ENCODE measurements at places on chromosomes 4 and X.

DNA sequence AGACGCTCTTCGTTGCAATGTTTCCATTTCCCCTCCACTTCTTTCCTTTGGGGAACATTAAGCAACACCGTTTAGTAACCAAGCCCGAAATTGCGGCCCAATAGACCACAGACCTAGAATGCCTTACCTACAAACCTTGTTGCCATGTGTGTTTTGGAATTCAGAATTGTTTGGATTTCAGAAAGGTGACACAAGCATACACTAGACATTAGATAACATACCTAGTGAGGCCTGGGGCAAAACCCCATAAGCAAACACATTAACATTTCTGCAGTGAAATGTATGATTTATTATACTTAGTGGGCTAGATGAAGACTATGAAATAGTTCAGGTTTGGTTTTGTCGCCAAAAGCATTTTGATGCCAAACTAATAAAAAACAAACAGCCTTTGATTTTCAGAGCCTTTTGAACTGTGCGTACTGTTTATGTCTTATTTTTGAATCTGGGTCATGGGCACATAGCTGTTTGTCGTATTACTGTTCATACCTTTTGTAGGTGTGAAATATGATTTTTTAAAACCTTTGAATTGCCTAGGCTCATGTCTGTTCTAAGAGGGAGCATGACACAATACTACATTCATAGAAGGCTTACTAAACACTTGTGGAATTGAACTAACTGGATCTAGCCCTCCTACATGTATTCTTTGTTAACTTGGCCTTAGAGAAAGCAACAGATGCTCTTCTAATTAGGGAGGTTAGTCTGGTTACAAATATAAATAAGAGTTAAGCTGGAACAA, 88.6 kb upstream of the TMEM164 start:
- DNase-seq: no peak

- DNase-seq: no peak
Observed at GRCh38 chr4:17721496-17722355, 59.7 kb downstream of the FAM184B start.

GRCh38 chr4:617644-618641, 7.4 kb upstream of the PDE6B start:
- DNase-seq: no peak

DNA sequence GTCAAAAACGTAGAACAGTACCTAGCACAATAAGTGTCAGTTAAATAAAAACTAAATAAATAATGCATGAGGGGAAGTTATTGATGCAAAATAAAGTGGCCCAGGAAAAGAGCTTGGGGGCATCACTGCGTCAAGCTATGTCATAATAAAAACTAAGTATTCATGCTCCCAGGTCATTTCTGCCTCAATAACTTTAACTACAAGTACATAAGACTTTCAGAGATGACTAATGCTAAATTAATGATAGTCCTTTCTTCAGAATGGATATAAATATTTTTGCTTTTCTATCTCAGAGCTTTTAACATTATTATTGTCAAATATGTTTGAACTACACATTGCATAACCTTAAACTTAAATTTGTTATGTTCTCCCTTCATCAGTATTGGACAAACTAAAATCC, 92.2 kb upstream of the MAGEB10 start:
- DNase-seq: no peak

GRCh38 chr4:154001193-154001592, 212.3 kb upstream of the SFRP2 start:
- no peak for DNase-seq

DNA sequence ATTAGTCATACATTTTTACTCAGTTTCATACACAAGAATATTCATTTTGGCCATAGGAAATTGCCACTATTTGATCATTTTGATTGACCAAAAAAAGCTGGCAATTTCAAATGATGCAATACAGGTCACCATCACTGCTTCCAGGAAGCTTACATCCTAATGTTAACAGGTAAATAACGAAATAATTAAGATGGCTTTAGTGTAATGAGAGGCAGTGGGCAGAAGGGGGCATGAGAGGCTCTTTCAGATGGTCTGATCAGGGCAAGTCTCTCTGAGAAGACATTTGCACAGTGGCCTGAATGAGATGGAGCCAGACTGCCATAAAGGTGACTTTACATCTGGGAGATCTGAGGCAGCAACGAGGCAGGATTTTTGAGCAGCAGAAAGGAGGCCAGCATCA, 170.7 kb downstream of the SLIT2 start:
- DNase-seq: peak; percentile 58

DNA sequence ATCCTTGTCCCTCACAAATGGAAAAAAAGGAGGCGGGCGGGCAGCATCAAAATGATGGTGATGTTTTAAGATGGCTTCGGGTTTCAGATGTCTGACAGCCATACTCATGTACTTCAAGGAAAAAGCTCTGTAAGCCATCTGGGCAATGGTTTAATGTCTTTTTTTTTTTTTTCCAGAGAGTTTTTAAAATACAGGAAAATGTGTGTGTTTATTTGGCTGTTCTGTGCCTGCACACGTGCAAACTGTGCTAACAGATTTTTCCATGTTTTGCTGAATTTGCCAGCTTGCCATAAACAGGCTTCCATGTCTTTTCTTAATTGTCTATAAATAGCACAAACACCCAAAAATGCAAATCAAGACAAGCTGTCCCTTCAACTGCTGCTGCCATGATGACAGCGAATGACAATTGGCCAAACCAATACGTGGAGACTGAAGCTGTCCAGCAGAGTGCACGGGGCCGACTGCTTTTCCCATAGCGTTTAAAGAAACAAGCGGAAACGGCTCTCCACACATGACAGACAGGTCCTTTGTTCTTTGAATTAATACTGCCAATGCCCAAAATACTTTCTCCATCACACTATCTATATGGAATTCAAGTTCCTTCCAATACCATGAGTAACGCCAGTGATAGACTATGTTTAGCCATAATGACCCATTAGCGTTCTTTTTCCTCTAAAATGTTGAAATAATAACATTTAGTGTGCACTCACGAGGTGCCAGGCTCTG, 35.7 kb downstream of the AFAP1 start:
- DNase-seq: no peak

GRCh38 chr4:116480546-116480945, 604.8 kb downstream of the TRAM1L1 start:
- DNase-seq: no peak

- no peak for DNase-seq
Observed at GRCh38 chr4:76091052-76091451, 16.5 kb downstream of the ART3 start.

GRCh38 chr4:159498446-159499115, 395.7 kb downstream of the RAPGEF2 start:
- no peak for DNase-seq

DNA sequence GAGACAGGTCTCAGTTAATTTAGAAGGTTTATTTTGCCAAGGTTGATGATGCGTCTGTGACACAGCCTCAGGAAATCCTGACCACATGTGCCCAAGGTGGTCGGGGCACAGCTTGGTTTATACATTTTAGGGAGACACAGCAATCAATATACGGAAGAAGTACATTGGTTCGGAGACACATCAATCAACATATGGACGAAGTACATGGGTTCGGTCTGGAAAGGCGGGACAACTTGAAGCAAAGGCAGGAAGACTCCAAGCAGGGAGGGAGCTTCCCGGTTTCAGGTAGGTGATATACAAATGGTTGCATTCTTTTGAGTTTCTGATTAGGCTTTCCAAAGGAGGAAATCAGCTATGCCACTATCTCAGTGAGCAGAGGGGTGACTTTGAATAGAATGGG, 225.2 kb upstream of the ZFP42 start:
- DNase-seq: no peak

GRCh38 chr4:153332936-153333335, 11.6 kb upstream of the MND1 start:
- no peak for DNase-seq

GRCh38 chrX:123206176-123206575, 22.1 kb downstream of the GRIA3 start:
- no peak for DNase-seq

DNA sequence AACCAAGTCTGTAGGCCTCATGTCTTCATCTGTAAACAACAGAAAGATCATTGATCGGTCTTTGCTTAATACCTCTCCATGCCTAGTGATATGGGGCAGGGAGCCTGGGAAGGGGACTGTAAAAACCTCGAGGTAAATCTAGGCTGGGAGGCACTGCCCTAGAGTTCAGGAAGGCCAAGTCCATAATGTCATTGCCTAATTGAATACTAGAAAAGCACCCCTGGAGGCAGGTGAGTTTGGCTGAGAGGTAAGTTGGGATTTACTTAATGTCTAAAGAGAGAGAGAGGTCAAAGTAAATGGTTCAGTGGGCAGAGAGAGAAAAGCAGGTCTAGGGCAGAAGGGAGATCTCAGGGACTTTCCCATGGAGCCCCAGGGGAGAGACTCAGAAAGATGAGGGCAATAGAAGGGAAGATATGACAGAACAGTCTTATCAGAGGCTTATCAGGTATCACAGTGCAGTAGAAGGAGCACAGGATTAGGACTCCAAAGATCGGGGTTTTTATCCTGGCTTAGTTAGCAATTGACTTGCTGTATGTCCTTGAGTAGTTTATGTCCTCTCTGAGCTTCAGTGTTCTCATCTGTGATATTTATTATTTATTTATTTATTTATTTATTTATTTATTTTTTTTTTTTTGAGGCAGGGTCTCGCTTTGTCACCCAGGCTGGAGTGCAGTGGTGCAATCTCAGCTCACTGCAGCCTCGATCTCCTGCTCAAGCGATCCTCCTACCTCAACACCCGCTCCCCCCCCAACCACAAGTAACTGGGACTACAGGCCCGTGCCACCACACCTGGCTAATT, 85.2 kb downstream of the SLC16A2 start:
- no peak for DNase-seq

GRCh38 chrX:68185161-68185560, 248.1 kb downstream of the OPHN1 start:
- DNase-seq: no peak

DNA sequence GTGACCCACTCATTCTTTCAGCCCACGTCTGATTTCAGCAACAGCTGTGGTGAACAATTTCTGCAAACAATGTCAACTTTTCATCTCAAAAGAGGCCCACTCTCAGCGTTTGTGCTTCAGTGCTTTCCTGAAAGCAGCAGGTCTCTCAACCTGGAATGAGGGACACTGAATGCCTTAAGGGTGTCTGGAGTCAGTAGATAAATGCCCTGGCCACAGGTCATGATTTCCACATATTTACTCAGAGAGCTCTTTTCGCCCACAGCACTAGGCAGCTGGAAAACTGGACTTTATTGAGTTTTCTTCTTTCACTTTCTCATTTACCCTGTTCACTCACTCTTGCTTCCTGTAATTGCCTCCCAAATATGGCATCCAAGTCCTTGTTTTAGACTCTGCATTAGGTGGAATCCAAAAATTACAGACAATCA, 52.8 kb downstream of the NPFFR2 start:
- no peak for DNase-seq

DNA sequence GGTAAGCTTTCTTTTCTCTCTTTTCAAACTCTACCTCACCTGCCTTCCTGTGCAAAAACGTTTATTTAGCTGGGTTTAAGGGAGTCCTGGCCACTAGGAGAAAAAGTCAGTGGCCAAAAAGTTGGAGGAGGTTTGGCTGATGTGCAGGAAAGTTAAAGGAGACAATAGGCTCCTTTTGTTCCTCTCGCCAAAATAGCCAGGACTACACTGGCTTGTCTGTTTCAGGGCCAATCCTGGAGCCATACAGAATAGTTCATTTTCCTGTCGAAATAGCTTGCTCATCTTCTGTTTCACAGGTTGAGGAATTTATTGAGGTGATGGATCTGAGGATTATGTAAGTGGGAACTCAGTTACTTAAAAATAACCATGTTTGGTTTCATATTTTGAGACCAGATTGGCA, 423 bp downstream of the HEPH start:
- DNase-seq: no peak

DNA sequence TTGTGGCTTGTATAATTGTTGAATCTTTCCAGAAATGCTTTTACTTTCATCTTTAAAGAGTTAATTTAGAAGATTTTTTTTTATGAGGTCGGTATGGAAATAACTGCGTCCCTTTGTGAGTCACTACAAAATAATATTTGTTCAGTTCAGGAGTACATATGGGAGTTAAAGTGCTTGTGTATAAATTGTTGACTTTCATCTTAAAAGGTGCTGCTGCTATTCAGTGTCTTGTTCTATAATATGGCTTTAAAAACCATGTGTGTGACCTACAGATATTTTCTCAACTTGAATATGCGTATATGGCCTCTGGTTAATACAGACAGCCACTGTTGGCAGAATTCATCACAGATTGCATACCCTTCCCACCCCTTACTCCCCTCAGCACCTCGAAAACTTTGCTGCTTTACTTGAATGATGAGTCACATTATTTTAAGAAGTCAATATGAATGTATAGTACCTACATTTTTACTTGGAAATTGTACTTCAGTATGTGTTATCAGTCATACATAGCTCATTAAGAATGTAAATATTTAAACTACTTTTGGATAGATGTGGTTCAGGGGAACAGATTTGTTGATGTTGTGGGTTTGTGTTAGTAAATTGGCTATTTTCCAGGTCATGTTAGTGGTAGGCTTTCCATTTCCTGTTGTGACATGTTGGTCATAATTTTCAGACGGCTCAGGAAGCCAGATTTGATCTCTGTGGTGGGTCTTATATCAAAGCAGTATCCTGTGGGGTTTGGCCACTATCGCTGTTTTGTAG, 1.5 kb downstream of the CLCN3 start:
- DNase-seq: peak; percentile 76

- DNase-seq: no peak
Observed at GRCh38 chr4:168693750-168694490, 197.1 kb downstream of the PALLD start.

GRCh38 chr4:27016551-27016950, 155.9 kb downstream of the STIM2 start:
- DNase-seq: no peak

- DNase-seq: no peak
Observed at GRCh38 chrX:31717474-31717873, 645.6 kb upstream of the FTHL17 start.

DNA sequence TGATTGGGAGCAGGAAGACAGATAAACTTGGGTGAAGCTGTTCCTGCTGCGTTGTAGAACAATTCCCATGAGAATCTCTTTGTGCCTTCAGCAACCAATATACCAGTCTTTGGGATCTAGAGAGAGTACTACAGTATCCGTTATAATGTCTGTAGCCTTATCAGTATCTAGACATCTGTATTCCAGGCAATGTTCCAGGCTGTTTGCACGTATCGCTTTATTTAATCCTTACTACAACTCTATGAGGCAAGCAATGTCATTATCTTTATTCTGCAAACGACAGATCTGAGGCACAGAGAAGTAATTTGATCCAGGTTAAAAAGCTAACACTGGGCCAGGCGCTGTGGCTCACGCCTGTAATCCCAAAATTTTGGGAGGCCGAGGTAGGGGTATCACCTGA, 251.6 kb downstream of the ARHGAP24 start:
- DNase-seq: no peak

- no peak for DNase-seq
Observed at GRCh38 chr4:15234116-15234855, 193.5 kb upstream of the C1QTNF7 start.

Data from activated CD4-positive, alpha-beta T cell treated with anti-CD3 and anti-CD28 coated beads, Interleukin-2, Interleukin-6, amounts not matched to agents 100 ng/mL and 50 ng/mL, durations not matched to agents 16 hours and 8 hours (primary cell).